T-helper 17 cell (primary cell): ENCODE measurements at places on chromosomes 7 and 10.

DNA sequence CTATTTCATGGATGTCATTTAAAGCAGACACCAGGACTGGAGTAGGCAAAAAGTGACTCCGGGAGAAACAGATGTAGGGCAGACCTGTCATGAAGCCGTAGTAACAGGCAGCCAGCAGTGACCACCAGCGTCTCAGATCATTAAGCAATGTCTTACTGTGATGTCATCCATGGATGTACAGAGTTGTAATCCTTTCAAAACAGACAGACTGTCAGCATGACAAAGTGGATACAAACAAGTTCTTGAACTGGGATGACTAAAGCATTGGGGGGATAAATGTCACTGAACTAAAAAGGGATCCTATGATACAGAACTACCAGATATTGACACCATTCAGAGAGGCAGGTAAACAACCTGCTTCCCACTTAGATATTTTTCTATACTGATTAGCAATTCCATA lies 675.5 kb downstream of the PARD3 start:
- no peak for DNase-seq

- DNase-seq: no peak
These were observed 206.8 kb downstream of the SKIDA1 start for GRCh38 chr10:21318540-21319167.

- no peak for DNase-seq
These were observed 109.0 kb downstream of the LRMDA start for GRCh38 chr10:75540357-75540966.

- no peak for DNase-seq
These were observed 54.5 kb upstream of the FZD8 start for GRCh38 chr10:35696392-35697287.
